ENCODE measurements at places on chromosomes 7 and 10.

DNA sequence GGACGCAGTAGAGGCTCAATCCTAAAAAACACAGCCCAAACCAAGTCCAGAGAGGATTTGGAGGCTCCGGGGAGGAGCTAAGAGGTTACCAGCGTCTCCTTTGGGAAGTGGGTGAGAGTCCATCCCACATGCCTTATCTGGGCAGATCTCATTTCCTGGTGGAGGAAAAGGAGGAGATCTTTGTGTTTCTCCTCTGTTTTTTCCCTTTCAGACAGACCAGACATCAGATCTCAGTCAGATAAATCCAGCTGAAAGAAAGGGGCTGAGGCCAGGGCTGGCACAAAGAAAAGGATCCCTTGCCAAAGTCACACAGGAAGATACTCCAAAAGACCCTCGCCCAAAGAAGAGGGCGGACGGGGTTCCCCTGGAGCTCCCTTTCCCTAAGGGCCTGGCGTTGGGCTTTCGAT lies 58.3 kb upstream of the COMTD1 start:
- no peak for DNase-seq

- DNase-seq: no peak
Observed at GRCh38 chr10:113897693-113898618, 43.5 kb downstream of the NHLRC2 start.

DNA sequence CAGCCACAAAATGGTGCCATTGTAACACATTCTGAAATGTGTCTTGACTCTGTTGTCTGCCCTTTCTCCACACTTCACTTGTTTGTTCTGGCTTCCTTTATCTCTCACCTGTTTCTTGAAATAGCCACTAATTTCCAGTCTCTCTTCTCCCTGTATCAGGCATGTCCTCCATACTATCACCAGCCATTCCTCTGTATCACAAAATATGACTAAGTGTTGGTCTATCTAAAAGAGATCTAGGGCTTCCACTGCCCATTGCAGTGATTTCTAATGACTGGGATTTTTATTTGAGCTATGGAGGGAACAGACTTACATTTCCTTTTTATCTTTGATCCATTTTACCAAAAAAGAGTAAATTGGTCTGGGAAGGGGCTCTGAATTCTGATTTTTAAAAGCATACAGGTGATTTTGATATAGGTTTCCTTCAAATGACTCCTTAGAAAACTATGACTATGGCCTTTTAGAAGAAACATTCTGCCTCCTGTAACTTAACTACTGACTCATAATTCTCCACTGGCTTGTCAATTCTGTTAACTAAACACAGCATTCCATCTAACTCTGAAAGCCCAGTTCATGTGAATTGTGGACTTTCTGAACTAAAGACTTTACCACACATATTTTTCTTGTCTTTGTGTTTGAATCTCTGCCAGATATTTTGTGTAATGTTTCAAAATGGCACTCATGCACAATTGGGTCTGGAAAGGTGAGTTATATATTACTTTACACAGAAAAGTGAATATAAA lies 1121.4 kb downstream of the XPNPEP1 start:
- DNase-seq: no peak

- DNase-seq: no peak
Observed at GRCh38 chr10:8181496-8182157, 127.1 kb downstream of the GATA3 start.

- no peak for DNase-seq
Observed at GRCh38 chr7:50376056-50376820, 71.7 kb downstream of the IKZF1 start.

GRCh38 chr10:66842371-66842770 lies 83.5 kb upstream of the LRRTM3 start:
- no peak for DNase-seq

GRCh38 chr10:74194999-74195398 lies 44.0 kb downstream of the ADK start:
- no peak for DNase-seq

DNA sequence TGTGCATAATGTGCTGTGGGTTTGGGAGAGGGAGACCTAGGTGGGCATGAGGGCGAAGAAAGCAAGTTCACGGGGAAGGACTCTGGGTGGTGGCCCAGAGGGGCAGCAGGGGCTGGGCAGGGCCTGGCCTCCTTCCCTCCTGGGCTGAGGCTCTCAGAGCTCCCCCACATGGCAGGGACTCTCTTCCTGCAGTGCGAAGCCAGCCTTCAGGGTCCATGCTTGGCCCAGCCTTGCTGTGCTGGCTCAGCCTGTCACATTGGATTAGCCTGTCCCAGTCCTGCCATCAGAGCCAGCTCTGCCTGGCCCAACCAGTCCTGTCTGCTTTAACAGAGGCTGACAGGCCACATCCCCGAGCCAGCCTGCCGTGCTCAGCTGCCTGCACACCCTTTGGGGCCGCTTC lies 20.4 kb upstream of the ZNF488 start:
- no peak for DNase-seq

Measured in renal pelvis (tissue), 12 donors.